ENCODE measurements at places on chromosomes 12 and 14. TPM values are rescaled to one million over a fixed set of nuclear protein-coding genes. Genes with fewer than 3 reads are reported as not detected.

The NRXN3 gene
- total RNA-seq = 3.3 TPM

The IL31 gene
- not detected for total RNA-seq

The ARHGEF25 gene
- 1.8 TPM for total RNA-seq

The KRT77 gene
- total RNA-seq = not detected

The NEUROD4 gene
- not detected for total RNA-seq

The CCDC85C gene
- total RNA-seq = 13.3 TPM

The KRT78 gene
- total RNA-seq = not detected

The LRRIQ1 gene
- 0.18 TPM for total RNA-seq

The CLEC1B gene
- total RNA-seq = not detected

The FAR2 gene
- 34.2 TPM for total RNA-seq

The TAS2R9 gene
- total RNA-seq = 0.09 TPM

The TPCN1 gene
- total RNA-seq = 10.2 TPM

The NXPH4 gene
- 2.5 TPM for total RNA-seq

The IL22 gene
- total RNA-seq = not detected

The SLC22A17 gene
- total RNA-seq = 8.5 TPM

The CCDC196 gene
- not detected for total RNA-seq

The C12orf50 gene
- not detected for total RNA-seq

The GLIPR1L2 gene
- total RNA-seq = 0.18 TPM

The SIX6 gene
- not detected for total RNA-seq

The MTA1 gene
- total RNA-seq = 45.7 TPM

The PTPN21 gene
- total RNA-seq = 10.5 TPM

The GALNT8 gene
- 0.63 TPM for total RNA-seq

The DHRS1 gene
- total RNA-seq = 7.3 TPM

The LRTM2 gene
- not detected for total RNA-seq

The TAS2R20 gene
- total RNA-seq = 1.9 TPM

The CYP46A1 gene
- total RNA-seq = 0.09 TPM

The POTEM gene
- total RNA-seq = not detected

The DAO gene
- not detected for total RNA-seq

The CD163 gene
- not detected for total RNA-seq

The MANSC4 gene
- not detected for total RNA-seq

The PLEKHH1 gene
- 0.38 TPM for total RNA-seq

The CTSG gene
- not detected for total RNA-seq

The DPF3 gene
- total RNA-seq = 18.5 TPM

The FOXN4 gene
- total RNA-seq = not detected

The OR6J1 gene
- not detected for total RNA-seq

The ANO2 gene
- 33.1 TPM for total RNA-seq

The NPC2 gene
- total RNA-seq = 208 TPM

The HCAR2 gene
- total RNA-seq = not detected

The AGAP2 gene
- 0.09 TPM for total RNA-seq

The TMEM19 gene
- total RNA-seq = 31.9 TPM

The OTX2 gene
- total RNA-seq = not detected

The KCNMB4 gene
- total RNA-seq = 1.0 TPM

The RNASE4 gene
- 6.6 TPM for total RNA-seq

The ACTN1 gene
- 257 TPM for total RNA-seq

The ZNF705A gene
- not detected for total RNA-seq

The ASCL1 gene
- total RNA-seq = not detected

The MAGOHB gene
- 27.3 TPM for total RNA-seq

Data from endothelial cell of coronary artery (primary cell).